Kasumi-1 (cell line): ENCODE measurements at places on chromosomes 3 and 15.

GRCh38 chr15:65583701-65584100 lies 27.2 kb downstream of the INTS14 start:
- peak; percentile 62 for DNase-seq

GRCh38 chr15:66824424-66824823 lies 122.4 kb downstream of the SMAD6 start:
- no peak for DNase-seq

DNA sequence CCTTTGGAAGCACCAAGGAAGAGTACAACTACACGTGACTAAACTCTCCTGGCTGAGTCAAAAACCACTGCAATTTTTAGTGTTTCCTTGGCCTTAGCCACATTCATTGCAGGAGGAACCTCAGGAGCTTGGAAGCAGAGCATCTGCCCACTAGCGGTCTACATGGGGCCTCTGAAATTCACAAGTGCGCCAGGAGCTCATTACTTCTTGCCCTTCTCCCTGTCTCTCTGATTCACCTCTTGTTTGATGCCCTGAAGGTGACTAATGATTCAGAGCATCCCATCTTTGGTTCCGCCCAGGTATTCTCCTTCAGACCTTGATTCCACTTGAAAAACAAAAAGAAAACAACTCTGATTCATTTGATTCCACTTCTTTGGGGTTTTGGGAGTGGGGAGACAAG lies 201.1 kb upstream of the LPP start:
- peak; percentile 76 for DNase-seq

DNA sequence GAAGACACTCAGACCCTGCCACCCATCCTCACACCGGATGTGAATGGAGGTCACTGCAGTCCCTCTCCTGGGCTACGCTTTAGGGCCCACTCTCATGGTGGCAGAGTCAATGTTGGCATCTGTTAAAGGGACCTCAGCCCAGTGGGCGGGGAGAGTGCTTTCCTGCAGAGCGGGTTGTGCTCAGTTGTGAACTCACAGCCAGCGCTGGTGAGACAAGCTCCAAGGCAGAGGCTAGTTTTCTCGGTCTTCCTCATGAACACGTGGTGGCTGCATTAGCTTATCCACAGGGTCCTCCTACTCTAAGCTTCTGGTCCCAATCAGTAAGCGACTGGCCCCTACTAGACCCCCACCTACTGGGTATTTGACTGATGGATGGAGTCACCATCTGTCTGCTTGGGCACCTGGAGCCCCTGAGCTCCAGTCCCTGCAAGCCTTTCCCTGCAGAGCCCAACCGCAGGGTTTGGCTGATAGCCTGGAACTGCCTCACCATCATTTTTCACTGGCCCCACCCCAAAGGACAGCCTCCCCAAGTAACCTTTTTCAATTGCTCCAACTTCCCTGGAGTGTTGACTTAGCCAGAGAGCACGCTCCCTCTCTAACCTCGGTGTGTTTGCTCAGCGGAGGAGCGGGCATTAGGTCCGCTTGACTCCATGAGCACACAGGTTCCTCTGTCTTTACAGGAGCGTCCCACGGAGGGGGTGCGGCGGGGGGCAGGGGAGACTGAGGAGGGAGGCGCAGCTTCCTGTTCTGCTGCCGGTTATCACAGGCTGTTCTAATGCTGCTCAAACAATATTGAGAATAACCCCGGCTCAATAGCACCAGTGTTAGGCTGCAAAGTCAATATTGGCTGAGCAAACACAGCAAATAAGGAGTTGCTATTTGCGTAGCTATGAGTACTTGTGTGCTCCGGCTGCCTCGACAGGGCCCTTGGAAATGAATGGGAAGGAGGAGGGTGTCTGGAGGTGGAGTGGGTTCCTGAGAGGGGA lies 141.7 kb downstream of the RPLP1 start:
- peak; percentile 5 for DNase-seq

- DNase-seq, result peak; percentile 98
Observed at GRCh38 chr15:73697033-73697467, 12.9 kb downstream of the CD276 start.

GRCh38 chr15:89399238-89400115 lies 64.9 kb upstream of the POLG start:
- DNase-seq, result peak; percentile 57

DNA sequence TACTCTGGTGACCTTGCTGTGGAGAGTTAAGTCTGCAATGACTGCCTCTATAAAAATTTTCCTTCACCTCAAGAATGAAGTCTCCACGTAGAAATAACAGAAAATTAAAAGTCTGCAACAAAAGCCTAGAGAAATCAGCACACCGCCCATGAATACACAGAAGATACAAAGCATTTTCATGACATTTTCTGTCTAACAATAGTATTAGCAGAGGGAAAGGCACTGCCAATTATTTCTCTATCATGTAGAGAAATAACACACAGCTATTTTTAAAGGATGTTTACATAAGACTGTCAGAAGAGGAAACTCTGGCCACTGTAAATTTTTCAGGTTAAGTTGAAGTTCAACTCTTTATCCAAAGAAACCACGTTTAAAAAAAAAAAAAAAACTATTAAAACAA lies 80.8 kb downstream of the GSK3B start:
- no peak for DNase-seq

- no peak for DNase-seq
Observed at GRCh38 chr15:35399901-35400300, 146.1 kb downstream of the DPH6 start.

DNA sequence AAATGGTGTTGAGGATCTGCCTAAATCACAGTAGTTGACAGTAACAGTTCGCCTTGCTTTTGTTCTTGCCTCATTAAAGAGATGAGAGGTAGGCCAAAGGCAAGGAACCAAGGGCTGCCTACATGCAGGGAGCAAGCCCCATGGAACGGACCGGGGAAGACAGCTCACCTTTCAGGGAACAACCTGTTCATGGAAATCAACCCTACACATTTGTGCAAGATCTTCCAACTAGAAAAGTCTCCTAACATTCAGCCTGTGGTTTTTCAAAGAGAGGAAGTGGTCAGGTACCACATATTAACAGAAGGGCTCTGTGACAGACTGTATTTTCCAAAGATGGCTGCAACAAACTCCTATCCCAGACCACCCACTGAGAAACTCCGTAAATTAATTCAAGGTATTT lies 1031.8 kb upstream of the NR2F2 start:
- peak; percentile 68 for DNase-seq

GRCh38 chr15:27951191-27951890 lies 147.8 kb downstream of the OCA2 start:
- DNase-seq, result no peak

DNA sequence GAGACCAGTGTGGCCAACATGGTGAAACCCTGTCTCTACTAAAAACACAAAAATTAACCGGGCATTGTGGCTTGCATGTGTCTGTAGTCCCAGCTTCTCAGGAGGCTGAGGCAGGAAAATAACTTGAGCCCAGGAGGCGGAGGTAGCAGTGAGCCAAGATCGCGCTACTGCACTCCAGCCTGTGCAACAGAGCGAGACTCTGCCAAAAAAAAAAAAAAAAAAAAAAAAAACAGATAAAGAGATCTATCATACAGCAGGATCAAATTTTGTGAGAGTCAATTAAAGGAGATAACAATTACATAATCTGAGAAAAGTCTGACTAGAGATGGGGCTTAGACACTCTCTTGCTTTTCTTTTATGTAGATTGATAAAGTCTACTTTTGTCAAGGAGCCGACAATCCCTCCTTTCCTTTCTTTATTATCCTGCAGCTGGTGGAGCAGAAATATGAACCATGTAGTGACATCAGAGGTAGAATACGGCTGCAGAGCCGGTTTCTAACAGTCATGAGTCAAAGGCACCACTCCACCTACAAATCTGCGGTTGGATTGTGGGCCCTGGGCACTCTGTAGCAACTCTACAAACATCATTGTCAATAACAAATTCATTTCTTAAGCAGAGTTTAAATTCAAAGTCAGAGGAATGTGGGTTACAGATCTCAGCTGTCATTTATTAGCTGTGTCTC lies 9.0 kb downstream of the C2CD4A start:
- DNase-seq, result no peak

DNA sequence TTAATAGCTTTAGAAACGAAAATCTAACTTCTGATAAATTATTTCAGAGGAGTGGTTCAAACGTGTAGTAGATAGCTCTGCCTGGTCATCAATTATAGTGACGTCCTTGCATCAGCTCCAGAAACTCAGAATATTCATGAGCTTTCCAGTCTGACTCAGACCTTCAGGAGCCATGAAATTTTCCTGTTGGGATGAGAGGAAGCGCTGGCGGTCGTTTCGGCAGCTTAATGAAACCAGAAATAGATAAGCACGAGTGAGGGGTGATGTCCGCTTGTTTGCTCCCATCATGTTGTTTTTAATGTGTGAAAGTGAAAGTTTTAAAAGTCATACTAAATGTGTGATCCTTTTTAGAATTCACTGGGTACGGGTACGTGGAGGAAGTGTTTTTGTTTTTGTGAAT lies 141.1 kb downstream of the PGPEP1L start:
- no peak for DNase-seq

DNA sequence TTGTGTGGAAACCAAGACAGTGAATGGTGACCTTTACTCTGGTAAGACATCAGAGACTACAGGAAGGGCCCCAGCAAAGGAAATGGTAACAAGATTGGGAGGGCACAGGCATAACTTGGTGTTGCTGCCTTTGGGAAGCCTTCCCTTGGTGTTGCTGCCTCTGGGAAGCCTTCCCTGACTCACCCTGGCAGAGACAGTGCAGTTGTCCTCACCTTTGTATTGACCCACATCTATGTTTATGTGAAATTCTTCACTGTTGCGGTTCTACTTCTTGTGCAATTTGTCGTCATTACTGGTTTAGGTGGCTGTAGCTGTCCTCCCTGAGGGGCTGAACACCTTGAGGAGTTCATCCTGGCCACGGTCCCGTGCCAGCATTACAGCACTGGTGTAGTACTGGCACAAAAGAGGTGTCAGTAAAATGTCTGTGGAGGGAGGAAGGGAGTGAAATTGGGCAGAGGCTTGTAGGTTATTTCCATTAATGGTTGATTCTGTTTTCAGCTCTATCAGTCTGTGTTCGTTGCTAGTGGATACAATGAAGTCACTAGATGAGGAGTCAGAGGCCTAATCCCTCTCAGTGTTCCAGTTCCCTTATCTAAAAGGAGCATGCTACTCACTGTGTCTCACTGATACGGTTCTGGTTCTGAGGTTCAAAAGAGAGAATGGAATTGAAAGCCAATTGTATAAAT lies 21.6 kb downstream of the IFT122 start:
- DNase-seq, result no peak

DNA sequence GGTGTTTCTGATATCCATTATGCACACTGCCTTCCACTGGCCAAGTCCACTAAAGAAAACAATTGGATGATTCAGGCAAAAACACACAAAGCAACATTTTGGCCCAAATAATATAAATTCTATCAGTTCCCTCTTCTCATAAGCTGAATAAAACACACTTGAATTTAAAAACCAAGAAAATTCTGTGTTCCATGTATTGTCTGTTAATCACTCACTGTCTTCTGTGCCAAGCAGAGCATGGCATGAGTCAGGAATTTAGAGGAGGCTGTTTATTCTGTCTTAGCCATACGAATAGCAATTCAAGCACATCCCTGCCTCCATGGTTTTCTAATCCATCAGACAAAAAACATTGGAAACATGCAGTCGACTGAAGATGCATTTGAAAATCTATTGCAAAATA lies 215.6 kb upstream of the UMPS start:
- no peak for DNase-seq

DNA sequence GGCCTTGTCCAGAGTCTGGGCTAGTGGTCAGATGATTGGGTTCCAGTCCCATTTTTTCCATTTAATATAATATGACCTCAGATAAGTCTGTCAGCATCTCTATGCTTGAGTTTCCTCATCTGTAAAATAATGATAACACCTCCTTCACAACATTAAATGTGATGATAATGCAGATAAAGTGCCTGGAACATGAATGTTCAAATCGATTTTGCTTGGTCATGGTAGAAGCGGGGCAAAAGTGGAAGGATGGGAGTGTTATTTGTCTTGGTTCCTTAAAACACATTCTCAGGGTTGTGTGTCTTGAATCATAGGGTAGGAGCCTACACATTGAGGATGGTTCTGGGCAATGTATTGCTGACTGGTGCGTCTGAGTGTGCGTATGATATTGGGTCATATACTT lies 16.9 kb downstream of the ARIH2 start:
- DNase-seq, result no peak

DNA sequence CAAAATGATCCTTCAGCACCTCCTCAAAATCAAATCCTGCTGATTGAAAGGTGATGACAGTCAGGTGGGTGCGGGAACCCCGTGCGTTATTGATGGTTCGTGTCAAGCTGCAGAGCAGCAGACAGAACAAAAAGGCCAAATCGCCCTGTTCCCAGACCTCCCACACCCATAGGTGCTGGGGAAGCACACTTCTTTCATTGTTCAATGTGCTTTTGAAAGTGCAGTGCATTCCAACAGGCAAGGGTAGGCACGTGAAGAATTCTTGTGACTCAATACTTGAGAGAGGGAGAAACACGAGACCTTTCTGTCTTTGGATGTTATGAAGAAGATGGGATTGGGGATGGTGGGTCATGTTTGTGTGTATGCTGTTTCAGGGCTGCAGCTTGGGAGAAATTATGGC lies 514.0 kb downstream of the MCTP2 start:
- no peak for DNase-seq
